ENCODE measurements at places on chromosomes 6 and 20.
A peak's percentile ranks its signal among the peaks of the same experiment; 100 is the strongest.

DNA sequence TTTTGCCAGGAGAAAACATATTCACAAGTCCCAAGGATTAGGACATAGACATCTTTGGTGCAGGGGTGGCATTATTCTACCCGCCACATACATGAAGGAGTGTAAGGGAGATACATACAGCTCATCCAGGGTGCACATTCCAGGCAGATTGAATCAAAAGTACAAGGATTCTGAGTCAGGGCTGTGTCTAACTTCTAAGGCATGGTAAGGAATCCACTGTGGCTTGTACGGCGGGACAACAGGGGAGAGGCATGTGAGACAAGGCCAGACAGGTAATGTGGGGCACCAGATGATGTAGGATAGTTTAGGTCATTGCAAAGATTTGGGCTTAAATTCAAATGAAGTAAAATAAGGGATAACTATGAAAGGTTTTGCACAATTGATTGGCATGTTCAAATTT is 780.9 kb downstream of the C6orf118 start:
- DNase-seq = no peak

GRCh38 chr6:31677955-31678354 is 2.9 kb downstream of the LY6G5C start:
- no peak for DNase-seq

GRCh38 chr6:41670703-41671360 is 32.6 kb downstream of the MDFI start:
- no peak for DNase-seq

- no peak for DNase-seq
These were observed 2.7 kb downstream of the BCAS1 start for GRCh38 chr20:54067606-54068174.

DNA sequence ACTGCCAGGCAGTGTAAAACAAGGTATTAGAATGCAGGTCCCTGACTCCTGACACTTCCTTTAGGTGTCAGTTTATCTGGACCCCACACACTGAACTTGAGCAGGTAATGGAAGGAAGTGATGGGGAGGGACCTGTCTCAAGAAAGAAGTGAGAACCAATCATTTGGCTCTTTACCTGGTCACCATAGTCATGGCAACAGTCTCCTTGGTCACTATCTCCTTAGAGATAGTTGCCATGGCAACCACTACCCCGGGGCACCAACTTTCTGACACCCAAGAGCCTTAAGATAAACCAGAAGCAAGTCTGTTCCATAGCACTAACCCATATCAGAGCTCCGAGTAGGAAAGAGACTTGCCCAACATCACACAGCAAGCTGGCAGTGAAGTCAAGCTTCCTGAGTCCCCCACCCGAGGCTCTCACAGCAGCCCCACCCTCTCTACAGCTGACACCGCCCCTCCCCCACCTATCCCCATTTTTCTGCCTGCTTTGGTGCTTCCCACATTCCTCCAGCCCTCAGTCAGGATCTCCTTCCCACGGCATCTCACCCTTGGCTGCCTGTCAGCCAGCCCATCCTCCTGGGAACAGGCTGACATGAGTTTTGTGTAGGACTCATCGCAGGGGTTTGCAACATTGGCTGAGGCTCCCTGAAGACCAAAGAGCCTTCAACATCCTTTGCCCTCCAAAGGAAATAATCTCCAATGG is 16.3 kb upstream of the HM13 start:
- no peak for DNase-seq

DNA sequence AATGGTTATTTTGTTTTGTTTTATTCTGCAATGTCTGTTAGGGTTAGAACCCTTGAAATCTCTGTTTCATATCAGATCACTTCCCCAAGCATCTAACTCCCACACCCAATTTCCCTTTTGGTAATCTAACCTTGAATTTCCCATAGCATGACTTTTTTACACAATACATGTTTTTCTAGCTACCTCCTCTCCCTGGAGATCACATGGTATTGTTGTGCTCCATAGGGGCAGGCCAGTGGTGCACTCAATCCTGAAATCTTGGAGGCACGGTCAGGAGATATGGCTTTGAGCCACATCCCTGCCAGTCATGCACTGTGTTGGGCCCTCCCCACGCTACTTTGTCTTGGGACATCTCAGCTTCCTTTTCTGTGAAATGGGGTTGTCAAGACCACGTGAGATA is 36.7 kb upstream of the NNAT start:
- DNase-seq = no peak

GRCh38 chr6:83770910-83771309 is 62.0 kb upstream of the SNAP91 start:
- no peak for DNase-seq

GRCh38 chr6:80280262-80281010 is 174.0 kb downstream of the BCKDHB start:
- no peak for DNase-seq

GRCh38 chr6:11810039-11810541 is 31.5 kb upstream of the ADTRP start:
- DNase-seq = no peak

- no peak for DNase-seq
These were observed 41.0 kb downstream of the HM13 start for GRCh38 chr20:31555203-31555775.

DNA sequence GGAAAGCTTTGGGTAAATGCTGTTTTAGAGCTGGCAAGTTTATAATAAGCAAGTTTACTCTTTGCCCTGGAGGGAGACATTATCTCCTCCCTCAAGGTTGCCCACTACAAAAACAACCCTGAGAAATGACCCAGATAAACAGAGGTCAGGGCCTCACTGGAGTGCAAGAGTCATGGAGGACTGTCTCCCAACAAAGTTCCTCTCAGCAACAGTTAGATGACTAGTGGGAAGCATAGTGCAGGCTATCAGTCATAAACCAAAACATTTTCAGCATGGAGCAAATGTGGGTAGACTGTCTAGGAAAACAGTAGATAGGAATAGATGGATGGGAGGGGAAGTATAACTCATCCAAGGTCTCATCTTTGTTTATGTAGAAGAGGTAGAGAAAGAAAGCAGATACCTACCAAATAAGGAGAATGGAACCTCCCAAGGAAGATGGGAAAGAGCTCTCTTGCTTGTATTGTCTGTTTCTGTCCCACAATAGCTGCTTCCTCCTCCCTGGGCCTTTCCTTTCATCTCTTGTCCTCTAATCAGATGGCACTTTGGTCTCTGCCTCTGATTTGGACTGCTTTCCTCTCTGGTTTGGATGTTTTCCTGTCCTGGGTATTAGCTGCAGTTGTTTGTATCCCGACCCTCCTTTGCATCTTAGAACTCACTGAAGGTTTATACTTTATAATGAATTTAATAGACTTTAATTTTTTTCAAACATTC is 95.4 kb downstream of the WASF1 start:
- no peak for DNase-seq

GRCh38 chr6:44829836-44830235 is 442.3 kb downstream of the CDC5L start:
- peak; percentile 4 for DNase-seq

- DNase-seq = no peak
These were observed 139.2 kb upstream of the MMS22L start for GRCh38 chr6:97422171-97422570.

GRCh38 chr20:49750611-49751396 is 37.1 kb upstream of the B4GALT5 start:
- DNase-seq = no peak

GRCh38 chr6:74054190-74054589 is 358.2 kb downstream of the CD109 start:
- no peak for DNase-seq

DNA sequence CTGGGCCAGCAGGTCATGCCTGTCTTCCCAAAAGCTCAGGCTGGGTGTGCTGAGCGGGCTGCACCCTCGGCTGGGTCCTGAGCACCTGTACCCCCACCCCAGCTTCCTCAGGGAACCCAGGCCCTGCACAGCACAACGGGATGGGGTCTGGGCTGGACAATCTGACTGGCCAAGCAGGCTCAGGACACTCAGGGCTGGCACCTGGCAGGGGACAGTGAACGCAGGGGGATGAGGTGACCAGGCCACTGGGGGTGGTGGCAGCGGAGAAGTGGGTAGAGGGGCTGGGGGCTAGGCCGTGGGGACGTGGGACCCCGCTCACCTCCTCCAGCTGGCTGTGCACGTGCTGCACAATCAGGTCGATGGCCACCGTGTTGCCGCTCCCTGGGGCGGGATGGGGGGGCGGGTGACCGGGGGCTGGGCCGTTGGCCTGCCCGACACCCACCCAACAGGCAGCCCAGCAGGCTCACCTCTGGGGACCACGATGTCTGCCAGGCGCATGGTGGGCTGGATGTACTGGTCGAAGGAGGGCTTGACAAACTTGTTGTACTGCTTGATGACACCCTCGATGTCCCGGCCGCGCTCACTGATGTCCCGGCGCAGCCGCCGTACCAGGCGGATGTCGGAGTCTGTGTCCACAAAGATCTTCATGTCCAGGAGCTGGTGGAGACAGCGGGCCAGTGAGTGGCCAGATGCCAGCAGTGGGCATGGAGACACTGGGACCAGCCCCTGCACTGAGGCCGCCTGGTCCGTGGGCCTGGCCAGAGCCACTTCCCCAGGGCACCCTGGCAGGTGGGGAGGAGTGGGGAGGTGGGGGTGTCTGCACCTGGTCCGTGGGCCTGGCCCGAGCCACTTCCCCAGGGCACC is 11.9 kb downstream of the UCKL1 start:
- no peak for DNase-seq

- no peak for DNase-seq
These were observed 752.4 kb upstream of the ADGRB3 start for GRCh38 chr6:67882436-67883311.

DNA sequence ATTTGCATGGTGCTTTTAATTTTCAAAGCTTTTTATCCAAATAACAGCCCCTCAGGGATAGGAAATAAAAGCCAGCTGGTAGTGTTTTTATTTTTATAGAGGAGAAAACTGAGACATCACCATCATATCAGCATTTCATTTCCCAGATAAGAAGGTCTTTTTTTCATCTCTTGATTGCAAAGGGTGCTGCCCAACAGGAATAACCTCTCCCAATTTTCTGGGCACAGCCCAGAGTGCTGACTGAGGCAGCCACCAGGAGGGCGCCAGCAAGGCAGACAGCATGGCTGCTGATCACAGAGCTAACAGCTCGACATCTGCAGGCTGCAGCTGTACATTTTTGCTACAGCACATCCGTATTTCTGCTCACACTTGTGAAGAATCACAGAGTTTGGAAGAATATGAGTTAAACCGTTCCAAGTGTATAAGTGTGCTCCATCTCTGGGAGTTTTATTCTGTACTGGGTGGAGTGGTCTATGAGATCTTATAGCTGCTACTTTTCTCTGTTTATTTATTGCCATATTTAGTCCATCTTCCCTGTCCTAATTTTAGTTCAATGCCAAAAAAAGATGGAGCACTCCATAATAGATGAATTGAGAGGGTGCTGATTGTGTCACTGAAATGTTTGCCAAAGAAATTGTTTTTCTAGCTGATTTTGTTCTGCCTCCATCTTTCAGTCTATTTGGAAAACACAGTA is 85.5 kb upstream of the C20orf144 start:
- no peak for DNase-seq

- no peak for DNase-seq
These were observed 601.5 kb downstream of the UTRN start for GRCh38 chr6:144886682-144887081.

DNA sequence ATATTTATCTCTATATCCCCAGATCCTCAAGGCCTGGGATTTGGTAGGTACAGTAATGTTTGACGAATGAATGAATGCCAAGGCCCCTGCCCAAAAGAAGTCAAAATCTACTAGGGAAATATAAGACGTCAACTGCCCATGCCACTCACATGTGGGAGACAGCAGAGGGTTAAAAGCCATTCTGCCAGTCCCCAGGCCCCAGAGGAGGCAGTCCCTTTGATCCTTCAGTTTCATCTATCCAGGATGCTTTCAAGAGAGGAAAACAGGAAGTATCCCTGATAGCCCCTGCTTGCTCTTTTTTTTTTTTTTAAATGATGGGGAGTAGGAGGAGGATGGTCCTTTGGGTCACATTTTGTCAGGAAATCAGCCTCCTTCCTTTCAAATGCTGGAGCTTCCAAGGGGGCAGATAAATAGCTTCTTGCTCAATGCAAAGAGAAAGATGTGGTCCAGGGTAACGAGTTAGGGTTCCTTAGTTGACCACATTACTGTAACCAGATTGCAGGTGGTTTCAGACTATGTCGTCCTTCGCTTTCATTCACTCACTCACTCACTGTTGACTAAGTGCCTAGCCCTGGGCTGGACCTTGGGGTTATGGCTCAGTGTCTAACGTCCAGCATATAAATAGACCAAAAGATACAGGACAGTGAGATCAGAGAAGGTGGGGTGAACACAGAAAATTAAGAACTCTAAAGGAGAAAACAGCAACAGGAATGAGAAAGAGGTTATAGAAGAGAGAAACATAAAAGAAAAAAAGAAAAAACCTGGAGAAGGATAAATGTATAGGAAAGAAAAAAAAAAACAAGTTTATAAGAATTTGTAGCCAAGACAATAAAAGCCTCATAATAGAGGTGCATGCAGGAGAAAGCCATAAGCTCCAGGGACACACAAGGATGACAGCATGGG is 64.6 kb upstream of the PIM1 start:
- no peak for DNase-seq

GRCh38 chr6:109503327-109504224 is 20.6 kb upstream of the ZBTB24 start:
- no peak for DNase-seq

DNA sequence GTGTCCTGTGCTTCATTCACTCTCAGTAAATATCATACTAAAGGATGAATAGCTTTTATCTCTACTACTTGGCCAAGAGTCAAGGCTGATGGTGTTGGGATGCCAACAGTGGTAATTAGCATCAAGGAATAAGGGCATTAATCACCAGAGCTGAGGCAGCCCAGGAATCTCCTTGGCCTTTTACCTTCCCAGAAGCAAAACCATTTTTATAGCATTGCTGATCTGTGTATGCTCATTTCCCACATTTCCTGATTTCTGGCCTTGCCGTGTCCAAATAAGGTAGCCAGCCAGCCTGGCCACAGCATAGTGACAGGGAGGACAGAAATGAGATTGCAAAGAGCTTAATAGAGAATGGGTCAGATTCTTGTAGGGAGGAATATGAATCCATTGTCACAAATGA is 76.7 kb upstream of the FOXO3 start:
- DNase-seq = no peak
